ENCODE measurements at places on chromosomes 16 and 17.

DNA sequence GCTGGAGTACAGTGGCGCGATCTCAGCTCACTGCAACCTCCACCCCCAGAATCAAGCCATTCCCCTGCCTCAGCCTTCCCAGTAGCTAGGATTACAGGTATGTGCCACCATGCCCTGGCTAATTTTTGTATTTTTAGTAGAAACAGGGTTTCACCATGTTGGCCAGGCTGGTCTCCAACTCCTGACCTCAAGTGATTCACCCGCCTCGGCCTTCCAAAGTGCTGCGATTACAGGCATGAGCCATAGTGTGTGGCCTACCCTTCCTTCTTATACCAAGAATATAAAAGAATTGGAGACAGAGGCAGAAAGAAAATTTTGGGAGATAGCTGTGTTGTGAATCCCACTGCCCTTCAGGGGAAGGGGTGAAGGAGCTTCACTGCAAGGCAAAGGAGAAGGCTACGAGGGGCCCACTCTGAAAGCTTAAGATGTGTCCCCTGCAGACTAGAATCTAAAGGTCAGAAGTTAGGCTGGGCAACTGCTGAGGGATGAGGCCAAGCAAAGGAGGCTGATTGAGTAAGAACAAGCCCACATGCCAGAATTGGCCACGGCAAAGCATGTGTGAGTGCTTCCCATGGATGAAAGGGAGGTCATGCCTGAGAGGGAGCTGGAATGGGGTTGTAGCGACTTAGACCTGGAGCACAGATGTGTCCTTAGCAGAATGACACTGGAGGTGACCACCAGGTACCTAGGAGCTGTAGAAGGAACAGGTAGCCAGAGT lies 8.4 kb upstream of the CRYBA1 start:
- no peak for DNase-seq

- no peak for DNase-seq
These were observed 1.6 kb downstream of the ATP6V0C start for GRCh38 chr16:2515180-2515851.

DNA sequence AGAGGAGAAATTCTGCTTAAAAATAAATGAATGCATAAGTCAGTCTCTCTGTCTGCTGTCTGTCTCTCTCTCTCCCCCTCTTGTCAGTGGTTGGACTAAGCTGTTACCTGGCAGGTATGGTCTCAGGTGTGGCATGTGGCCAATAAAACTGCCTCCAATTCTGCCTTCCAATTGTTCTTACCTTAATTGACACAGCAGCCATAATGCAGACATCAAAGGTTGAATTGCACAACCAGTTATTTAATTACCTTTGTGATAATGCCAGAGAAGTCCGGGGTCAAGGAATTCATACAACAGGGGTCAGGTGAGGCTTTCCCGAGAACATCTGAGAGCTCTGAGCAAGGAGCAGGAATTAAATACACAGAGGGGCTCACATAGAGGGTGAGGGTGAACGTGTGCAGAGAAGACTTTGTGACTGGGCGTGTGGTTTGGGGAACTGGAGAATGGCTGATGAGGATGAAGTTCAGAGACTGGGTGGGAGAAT lies 78.8 kb upstream of the CDYL2 start:
- DNase-seq: no peak

DNA sequence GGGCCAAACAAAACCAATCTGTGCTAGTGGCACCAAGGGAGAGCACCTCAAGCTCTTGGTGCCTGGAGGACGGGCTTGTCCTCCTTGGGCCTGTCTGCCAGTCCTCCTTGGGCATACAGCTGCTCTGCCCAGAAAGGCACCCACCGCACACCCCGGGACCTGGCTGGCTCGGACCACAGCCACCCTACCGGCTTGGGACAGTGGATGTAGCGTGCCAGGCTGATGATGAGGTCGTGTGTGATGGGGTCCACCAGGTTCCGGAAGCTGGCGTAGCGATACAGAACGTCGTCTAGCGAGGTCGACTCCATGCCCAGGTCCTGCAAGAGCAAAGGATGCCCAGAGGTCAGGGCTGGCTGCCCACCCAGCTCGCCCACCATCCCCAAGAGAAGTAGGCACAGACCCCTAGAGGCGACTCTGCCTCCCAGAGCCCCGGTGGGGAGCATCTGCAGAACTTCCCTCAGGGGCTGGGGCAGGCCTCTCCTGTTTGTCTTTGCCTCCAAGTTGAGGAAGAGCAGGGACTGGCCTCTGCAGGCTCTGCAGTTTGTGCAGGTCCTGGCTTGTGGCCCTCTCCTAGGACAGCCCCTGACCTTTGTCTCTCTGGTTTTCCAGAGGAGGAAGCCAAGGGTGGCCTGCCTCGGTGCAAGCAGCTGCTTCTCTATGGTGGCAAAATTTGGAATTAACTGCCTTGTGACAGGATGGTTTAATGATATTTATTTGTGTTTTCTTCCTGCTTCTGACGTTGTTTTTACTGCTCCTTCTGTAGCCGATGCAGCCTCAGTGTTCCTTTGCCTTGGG lies 29.7 kb downstream of the LRRC75A start:
- no peak for DNase-seq

All from breast epithelium (tissue), 4 donors.